ENCODE measurements at places on chromosomes 11 and 22.

GRCh38 chr11:104781719-104782376 is 116.4 kb downstream of the CASP12 start:
- DNase-seq: no peak

- DNase-seq: peak; percentile 91
Measured at GRCh38 chr11:80958361-80958760, 1517.5 kb upstream of the TENM4 start.

- DNase-seq: no peak
Measured at GRCh38 chr22:24427500-24428164, at the start of gene ADORA2A. ADORA2A (plus strand) TSS chr22:24427599; CDS start chr22:24433405, 5,806 bp downstream.

- no peak for DNase-seq
Measured at GRCh38 chr22:22376352-22376706, 131.7 kb downstream of the VPREB1 start.

DNA sequence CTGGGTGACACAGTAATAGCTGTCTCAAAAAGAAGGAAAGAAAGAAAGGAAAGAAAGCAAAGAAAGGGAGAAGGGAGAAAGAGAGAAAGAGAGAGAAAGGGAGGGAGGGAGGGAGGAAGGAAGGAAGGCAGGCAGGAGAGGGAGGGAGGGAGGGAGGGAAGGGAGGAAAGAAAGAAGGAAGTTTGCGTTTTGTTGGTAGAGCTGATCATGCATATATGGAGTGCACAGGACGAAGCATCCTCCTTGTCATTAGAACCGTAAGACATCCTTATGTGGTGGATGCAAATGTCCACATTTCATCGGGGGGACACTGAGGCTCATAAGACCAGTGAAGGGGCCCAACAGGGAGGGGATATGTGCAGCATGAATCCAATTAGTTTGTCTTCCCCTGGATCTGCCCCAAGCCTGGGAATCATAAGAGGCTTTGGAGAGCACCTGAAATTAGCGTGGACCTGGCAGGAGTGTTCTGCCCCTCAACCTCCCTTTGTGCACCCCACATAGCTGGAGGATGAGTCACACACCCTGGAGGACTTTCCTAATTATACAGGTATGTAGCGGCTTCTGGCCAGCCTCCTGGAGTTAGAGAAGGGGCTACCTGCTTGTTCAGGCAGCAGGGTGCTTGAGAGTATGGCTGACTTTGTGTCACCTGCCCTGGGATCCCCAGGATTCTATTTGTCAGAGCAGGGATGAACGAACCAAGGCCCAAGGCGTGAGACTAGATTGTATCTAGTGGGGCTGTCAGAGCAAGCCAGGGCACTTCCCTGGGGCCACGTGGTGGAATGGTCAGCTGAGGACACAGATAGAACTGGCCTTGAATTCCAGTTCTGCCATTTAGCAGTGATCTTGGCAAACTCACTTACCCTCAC is 119.7 kb upstream of the CD82 start:
- no peak for DNase-seq

DNA sequence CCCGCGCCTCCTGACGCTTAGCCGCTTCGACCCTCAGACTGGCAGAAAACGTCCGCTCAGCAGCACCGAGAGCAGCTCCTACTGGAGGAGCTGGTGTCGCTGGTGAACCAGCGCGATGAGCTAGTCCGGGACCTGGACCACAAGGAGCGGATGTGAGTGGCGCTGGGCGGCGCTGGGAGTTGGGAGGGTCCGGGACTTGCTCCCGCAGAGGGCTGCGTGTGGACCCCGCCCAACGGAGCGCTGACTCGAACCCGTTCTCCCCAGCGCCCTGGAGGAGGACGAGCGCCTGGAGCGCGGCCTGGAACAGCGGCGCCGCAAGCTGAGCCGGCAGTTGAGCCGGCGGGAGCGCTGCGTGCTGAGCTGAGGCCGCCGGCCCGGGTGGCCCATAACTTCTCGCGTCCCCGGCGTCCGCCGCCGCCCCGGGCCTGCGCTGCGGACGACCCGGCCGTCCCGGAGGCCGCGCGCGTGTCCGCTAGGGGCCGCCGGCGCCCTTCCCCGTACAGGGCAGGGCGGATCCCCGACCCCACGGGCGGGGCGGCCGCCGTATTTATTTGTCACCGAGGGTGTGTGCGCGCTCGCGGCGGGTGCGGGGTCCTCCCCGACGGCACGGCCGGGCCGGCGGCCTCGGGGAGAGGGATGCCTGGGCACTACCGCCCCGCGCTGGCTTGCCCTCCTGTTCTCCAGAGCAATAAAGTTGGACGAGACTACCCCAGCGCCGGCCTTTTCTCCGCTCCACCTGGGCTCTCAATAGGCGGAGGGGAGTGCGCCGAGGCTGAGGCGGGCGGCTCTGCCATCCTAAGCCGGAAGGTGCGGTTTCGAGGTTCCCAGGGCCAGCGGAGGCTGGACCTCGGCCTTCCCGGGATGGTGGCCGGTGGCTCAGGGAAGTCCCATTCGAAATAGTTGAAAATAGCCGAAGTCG is 3.4 kb downstream of the KCNK7 start:
- peak; percentile 59 for DNase-seq

GRCh38 chr22:25780673-25781072 is 38.7 kb downstream of the MYO18B start:
- no peak for DNase-seq

- no peak for DNase-seq
Measured at GRCh38 chr11:74033046-74033445, 24.2 kb upstream of the UCP3 start.

- DNase-seq: no peak
Measured at GRCh38 chr11:72190631-72191071, 1.3 kb upstream of the FOLR1 start.

GRCh38 chr22:31579835-31580242 is 82.2 kb downstream of the PISD start:
- DNase-seq: no peak

DNA sequence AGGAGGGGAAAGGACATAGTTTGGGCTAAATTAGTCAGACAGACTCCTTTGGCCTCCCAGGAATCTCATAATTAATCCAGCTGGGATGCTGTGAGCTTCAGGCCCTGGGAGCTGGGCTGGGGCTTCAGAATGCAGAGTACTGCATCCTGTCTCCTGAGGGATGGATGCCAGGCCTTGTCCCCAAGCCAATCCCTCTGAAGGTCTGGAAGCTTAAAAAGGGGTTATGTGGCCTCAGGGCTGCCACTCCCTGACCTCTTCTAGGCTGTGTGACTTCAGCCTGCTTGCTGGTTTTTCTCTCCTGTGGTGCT is 6.9 kb upstream of the LRRC32 start:
- DNase-seq: peak; percentile 45

GRCh38 chr11:21295508-21295907 is 626.1 kb downstream of the NELL1 start:
- no peak for DNase-seq

DNA sequence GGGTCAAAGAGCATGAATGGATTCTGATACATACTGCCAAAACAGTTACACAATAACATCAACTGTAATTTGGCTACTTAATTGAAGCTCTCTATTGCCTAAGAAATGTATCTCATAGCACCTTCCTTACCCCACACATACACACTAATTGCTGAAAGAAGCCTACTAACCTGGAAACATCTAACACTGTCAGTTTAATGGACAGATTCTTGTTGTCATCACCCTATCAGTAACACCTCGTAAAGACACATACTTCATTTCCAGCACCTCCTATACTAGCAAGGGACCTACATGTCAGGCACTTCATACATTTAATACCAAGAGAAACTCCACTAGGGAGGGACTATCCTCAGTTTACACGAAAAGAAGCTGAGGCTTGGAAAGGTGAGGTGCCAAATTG is 9.9 kb downstream of the NAP1L4 start:
- DNase-seq: no peak

DNA sequence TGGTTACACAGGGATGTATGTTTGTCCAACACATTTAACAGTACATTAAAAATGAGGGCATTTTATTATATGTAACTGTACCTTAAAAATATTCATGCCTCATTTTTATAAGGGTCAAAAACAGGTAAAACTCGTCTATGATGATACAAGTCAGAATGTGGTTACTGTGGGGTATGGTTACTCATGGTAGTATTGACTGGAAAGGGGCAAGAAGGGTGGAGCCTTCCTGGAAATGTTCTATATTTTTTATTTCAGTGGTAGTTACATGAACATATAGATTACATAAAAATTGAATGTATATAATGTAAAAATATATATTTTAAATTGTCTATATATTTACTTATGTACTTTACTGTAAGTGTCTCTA is 99.8 kb downstream of the STIM1 start:
- DNase-seq: no peak

DNA sequence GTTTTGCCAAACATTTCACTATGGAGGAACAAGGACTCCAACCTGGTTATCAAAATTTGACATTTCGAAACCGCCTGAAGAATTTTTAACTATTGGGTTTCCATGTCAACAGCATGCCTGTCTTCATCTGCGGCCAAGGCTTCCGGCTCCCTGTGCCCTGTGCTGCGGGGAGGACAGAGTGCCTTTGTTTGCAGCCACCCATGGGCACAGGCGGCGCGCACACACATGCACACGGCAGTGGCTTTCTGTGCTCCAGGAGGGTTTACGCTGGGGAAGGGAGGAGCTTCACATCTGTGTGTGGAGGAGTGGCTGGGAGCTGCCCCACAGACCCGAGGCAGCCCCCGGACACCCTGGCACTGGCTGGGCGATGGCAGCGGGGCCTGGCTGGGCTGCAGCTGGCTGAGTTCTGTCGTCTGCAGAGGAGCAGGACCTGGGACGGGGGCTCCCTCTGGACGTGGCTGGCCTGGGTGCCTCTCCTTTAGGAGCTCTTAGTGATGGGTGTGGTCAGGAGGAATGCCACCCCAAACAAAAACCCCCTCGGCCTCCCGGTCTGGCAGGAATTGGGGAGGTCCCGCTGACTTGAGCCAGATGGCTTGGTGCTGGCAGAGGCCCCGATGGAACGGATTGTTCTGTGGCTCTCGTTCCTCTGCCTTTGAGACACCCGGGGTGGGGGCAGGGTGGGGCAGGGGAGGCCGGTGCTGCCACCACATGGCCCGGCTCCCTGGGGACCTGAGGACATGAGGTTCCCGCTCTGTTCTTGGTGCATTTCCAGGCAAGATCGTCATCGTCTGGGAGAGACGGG is 1290.9 kb downstream of the BRD1 start:
- no peak for DNase-seq

DNA sequence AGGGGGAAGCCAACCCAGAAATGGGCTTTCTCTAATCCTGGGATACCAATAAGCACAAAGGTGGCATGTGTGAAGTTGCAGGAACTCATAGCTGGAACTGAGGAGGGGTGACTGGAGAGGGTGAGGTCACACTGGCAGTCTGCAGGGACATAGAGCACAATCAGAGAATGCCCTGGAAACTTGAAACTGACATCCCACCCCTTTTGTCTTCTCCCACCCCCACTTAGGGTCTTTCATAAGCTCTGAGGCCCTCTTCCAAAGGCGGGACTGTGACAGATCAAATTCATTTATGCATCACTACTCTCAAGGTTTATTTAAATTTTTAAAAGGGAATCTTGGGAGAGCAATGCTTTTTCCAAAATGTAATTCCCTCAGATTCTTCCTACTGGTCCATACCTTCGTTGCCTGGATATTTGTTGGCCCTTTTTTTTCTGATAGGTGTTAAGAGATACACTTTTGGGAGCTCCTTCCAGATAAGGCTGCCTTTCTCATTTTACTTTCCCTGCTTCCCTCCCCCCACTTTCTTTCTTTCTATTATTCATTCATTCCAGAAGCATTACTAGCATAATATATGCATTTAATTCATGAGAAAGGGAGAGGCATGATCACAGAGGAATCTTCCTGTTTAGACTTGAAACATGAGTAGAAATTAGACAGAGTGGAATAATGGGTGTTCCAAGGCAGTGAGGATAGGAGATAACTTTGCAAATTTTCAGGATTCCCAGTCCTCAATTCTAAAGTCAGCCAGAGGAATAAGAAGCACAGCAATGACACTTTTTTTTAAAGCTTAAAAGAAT is 14.8 kb downstream of the OR51E2 start:
- DNase-seq: peak; percentile 63

- DNase-seq: peak; percentile 37
Measured at GRCh38 chr11:57417056-57417455, 9.9 kb downstream of the SLC43A3 start.

GRCh38 chr11:80586464-80586863 is 1145.6 kb upstream of the TENM4 start:
- peak; percentile 0 for DNase-seq

GRCh38 chr11:28346209-28346608 is 238.0 kb downstream of the METTL15 start:
- peak; percentile 19 for DNase-seq

GRCh38 chr11:82494988-82495432 is 238.7 kb downstream of the FAM181B start:
- DNase-seq: no peak

- DNase-seq: peak; percentile 58
Measured at GRCh38 chr22:42754658-42755057, 34.0 kb upstream of the A4GALT start.

DNA sequence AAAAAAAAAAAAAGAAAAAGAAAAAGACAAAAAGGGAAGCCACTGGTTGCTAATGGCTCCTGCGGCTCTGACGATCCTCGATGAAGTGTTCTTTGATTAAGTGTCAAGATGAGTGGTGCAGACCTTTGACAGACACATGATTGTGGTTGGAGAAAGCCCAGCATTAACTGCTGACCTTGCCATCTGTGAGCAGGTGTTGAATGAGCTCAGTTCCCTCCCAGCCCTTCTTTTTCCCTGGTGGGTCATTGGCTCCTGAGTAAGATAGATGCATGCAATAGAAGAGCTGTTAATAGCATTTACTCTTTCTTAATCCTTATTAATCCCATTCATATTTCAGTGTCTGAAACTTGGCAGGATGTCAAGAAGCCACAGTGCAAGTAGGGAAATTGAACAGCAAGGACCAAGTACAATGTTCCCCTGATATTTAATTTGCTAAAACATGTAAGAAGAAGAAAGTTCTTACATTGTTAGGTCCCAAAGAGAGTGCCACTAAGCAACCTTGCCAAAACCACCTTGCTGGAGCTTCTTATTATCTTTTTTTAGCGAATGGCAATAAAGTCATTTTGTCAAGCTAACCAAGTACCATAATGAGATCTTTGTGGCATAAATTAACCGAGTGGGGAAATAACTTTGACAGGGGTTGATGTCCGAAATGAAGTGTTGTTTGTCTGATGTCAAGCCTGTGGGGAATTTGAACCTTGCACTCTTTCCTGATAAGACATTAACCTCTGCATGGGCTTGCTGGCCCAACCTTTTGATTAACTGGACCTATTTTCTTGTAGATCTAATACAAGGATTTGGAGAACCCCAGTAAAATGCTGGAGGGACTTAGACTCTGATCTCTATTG is 113.7 kb downstream of the PTPRJ start:
- peak; percentile 46 for DNase-seq

DNA sequence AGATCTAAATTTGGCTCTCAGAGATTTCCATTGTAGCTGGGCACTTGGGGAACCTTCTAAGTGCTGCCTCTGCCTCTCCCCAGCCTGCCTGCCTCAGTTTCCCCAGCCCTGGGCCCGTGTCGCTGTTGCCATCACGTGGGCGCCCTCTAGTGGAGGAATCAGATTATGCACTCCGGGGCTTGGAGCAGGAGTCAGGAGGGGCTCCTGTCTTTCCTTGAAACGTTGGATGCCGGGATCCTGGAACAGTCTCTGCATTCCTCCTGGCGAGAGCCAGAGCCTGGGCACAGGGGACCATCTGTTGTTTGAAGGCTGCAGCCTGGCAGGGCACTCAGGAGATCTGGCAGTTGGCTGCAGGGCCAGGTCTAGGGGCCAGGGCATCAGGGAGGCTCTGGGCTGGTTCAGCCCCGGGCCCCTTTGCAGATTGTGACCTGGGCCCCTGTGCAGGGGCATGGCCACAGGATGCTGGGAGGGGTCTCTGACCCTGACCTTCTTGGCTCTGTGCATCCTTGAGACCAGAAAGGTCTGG is 71.6 kb downstream of the LRP5 start:
- peak; percentile 57 for DNase-seq

Measured in fibroblast of upper back skin (primary cell).